ENCODE measurements at places on chromosomes 5 and 9. TPM values are rescaled to one million over a fixed set of nuclear protein-coding genes. Genes with fewer than 3 reads are reported as not detected.

- peak; percentile 54 for DNase-seq
Observed at GRCh38 chr5:139705655-139706587, 57.8 kb downstream of the CXXC5 start.

Gene LCN9
- total RNA-seq = not detected

DNA sequence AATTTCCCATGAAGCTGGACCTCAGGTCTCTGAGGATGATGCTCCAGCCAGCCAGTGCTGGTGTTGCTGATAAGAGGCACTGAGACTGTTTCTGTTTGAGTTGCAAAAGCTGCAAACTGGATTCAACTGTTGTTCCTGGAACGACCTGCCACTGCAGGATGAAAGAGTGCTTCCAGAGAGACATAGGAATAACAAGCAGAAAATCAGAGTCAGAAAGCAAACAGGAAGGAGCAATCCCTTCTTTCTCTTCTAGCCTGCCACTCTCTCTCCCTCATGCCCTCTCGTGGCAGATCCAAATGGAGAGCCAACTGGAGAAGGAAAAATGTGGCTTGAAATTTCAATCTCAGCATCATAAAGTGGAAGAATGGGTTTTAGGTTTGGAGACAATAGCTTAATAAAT lies 110.4 kb downstream of the STARD4 start:
- DNase-seq = no peak

- DNase-seq = no peak
Observed at GRCh38 chr5:96641368-96642280, 20.6 kb upstream of the CAST start.

Gene C5orf22
- total RNA-seq = 57.7 TPM

- DNase-seq = no peak
Observed at GRCh38 chr9:115999498-115999897, 154.1 kb upstream of the PAPPA start.

Gene ZDHHC11
- 15.7 TPM for total RNA-seq

- no peak for DNase-seq
Observed at GRCh38 chr5:115022303-115022702, 147.4 kb downstream of the TRIM36 start.

- no peak for DNase-seq
Observed at GRCh38 chr5:154771383-154771901, 16.3 kb downstream of the LARP1 start.
